ENCODE measurements at places on chromosomes 11 and 22.

DNA sequence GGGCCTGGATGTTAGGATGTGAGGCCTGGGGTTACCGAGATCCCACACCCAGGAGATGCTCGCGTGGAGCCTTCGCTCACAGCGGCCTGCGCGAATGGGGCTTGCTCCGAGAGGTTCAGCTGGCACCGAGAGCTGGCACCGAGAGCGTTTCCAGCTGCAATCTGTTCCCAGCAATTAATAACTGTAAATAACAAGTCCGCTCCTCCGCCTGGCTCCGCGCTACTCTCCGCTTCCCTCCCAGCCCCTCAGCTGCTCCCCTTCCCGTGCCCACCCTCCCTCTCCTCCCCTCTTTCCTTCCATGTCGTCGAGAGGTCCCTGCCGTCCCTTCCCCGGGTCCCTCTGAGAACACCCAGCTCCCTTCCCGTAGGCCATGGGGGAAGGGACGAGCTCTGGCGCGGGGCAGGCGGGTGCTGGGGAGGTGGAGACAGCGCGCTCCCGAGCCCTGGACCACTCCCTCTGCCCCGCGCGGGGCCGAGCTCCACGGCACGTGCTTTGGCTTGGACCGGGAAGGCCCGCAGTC lies 110.8 kb downstream of the WNT7B start:
- no peak for DNase-seq

DNA sequence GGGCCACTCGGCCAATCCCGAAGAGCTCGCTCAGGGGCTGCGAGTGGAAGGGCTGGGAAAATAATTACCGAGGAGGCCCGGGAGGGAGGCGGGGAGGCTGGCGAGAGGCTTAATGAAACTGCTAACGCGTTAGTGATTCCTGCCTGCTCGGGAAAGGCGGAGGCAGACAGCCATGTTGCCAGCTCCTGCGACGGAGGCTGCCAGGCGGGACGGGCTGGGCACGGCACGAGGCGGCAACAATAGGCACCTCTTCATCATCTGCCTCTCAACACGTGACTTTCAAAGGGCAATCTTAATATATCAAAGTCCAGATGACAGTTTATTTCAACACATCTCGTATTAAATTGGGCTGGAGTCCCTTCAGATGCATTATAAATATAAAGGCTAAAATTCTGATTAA lies 68.0 kb upstream of the TCF20 start:
- DNase-seq = no peak

GRCh38 chr11:62925745-62926679 lies 4.8 kb upstream of the CHRM1 start:
- DNase-seq = no peak

GRCh38 chr22:44664149-44664548 lies 37.9 kb upstream of the PRR5 start:
- peak; percentile 78 for DNase-seq

GRCh38 chr22:23233084-23233531 lies 52.8 kb downstream of the BCR start:
- DNase-seq = peak; percentile 46

GRCh38 chr22:24703101-24703500 lies 71.4 kb downstream of the PIWIL3 start:
- DNase-seq = peak; percentile 42

DNA sequence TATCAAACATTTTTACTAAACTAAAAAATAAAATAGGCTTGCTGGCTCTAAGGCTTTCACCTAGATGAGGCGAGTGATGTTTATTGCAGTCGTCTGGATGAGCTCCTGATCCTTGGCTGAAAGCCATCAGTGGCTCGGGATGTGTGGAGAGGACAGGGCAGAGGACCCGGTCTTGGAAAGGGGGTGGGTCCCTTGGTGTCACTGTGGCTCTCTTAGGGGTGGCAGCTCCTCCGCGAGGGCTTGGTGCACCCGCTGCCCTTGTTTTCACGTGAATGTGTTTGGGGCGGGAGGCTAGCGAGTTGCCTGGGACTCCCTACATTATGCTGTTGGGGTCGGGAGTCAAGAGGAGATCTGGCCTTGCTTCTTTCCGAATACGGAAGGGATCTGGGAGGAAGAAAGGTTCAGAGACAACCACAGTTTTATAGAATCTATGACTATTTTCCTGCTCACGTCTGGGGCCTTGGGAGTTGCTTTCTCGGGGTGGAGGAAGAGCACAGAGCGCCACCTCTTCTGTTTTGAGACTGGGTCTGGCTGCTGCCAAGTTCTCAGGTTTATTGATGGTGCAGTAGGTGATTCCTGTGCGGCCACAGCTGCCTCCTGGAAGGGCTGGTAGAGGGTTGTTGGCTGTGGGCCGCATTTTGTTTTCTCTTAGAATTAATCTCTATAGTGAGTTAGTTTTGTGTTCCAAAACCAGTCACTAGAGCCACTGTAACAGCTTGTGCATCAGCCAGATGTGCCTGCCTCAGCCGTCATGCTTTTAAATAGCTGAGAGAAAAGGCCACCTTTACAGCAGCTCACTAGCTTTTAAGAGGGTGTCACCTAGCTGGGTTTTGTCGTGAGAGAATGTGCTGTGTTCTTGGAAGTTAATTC lies 12.8 kb downstream of the TBC1D22A start:
- no peak for DNase-seq

DNA sequence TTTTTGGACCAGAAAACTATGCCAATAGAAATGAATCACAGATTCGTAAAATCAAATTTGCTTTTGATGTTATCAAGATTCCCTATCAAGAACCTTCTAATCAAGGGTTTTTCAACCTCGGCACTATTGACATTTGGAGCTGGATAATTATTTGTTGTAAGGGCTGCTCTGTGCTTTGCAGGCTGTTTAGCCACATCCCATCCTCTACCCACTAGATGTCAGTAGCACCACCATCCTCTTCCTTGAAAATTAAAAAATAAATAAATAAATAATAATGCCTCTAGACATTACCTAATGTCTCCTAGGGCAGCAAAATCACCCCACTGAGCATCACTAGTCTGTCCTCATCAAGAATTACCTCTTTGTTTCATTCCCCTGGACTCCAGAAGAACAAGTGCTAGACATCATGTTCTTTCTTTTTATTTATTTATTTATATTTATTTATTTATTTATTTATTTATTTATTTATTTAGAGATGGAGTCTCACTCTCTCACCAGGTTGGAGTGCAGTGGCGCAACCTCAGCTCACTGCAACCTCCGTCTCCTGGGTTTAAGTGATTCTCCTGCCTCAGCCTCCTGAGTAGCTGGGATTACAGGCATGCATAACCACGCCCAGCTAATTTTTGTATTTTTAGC lies 744.7 kb downstream of the KCNA4 start:
- DNase-seq = no peak

DNA sequence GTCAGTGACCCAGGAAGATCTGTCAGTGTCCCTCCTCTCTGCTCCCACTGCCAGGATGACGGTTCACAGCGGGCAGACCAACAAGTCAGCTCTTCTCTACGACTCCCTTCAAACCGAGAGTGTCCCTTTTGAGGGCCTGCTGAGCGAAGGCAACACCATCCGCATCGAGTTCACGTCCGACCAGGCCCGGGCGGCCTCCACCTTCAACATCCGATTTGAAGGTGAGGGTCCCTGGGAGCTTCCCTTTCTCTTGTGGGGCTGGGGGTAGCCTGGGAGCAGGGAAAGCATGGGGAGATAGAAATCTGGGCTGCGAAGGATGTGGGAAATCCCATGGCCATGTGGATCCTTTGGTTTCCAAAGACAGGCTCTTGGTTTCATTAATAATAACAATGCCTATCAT lies 118.4 kb upstream of the ASPHD2 start:
- DNase-seq = no peak

DNA sequence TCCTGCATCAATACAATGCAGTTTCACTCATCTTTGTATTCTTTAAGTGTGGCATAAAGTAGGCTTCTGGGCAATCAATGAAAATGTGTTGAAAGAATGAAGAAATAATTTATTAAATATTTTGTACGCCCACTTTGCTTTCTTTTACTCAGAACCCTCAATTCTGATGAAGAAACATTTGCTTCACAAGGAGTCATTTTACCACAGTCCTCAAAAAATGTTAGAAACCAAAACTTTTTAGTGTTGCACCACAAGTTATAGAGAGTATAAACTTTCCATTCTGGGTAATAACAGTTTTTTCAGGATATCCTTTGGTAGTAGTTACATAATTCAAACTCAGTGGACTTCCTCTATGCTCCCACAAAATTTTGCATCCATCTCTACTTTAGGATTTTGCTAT lies 360.5 kb downstream of the DLG2 start:
- DNase-seq = no peak

DNA sequence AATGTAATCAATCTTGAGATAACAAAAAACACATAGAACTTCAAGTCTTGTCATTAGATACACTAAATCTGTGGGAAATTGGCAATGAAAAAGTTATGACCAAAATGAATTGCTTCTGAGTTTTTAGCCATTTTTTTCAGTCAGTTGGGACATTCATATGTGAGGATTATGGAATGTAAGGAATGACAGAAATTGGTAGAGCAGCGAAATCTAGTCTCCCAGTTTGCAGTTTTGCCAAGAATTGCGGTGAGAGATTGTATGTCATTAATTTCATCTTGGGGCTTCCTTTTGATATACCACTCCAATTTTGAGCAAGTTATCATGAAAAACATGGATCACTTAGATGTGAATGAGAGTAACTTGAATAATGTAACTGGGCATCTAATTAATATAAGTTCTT lies 49.9 kb downstream of the SIK2 start:
- DNase-seq = no peak

- DNase-seq = no peak
These were observed 91.0 kb downstream of the RRM1 start for GRCh38 chr11:4185561-4185960.

- no peak for DNase-seq
These were observed 20.3 kb downstream of the BMAL1 start for GRCh38 chr11:13297917-13298356.

DNA sequence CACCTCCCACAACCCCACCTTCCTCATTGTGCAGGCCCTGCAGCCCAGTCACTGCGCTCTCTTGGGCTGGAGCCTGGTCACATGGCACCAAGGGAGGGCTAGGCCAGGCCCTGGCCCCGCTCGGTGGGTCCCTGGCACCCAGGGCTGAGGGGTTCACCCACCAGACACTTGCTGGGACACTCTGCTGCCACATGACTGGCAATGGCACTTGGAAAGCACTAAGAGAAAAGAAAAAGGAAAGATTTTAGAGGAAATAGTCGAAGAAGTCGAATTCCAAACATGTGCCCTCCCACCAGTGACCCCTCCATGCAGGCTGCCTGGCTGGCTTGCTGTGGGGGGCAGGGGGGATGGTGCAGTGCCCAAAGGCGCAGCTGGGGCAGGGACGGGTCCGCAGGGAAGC lies 12.3 kb upstream of the TTLL8 start:
- no peak for DNase-seq

GRCh38 chr11:75389276-75389605 lies 10.1 kb upstream of the RPS3 start:
- DNase-seq = no peak

Measured in testis (tissue), 5 donors.